ENCODE measurements at places on chromosomes 4 and X. TPM values are rescaled to one million over a fixed set of nuclear protein-coding genes. Genes with fewer than 3 reads are reported as not detected.
A peak's percentile ranks its signal among the peaks of the same experiment; 100 is the strongest.

ARHGAP4 gene
- 147 TPM for total RNA-seq

DNA sequence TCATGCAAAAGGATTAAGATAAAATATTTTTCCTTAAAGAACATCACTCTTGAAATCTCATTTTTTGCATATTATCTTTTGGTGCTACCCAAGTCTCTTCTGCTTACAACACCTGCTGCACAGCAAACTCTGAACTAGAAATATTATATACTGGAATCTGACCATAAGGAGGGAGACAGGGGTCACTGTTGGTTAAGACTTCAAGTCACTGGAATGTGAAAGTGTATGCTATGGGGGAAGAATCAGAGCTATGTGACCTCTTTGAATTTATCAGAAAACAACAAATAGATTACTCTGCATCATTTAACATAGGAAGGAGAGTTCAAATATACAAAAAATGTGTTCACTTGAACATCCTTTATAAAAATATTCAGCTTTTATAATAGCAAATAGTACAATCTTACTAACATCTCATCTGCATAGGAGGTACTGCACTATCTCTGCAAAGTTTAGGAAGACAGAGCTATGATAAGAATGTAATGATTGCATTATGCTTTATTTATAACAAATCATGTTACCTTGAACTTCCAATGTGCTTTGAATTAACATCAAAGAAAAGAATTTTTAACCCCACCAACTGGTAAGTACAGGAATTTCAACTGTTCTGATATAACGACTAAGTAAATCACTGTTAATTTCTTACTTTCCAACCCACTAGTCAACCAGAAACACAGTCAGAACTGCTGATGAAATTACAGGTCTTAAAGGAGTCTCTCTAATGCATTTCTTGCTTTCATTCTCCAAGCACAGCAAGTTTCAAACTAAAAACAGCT, 69.8 kb downstream of the ZNF827 start:
- peak overlapping the region; percentile 46 for H3K27ac ChIP-seq
- DNase-seq, result no peak

- H3K4me1 ChIP-seq, result peaks cover 5% of the 10 kb centered on the region
- H3K36me3 ChIP-seq, result no peaks in the 10 kb centered on the region
- peak; percentile 30 for DNase-seq
- H3K4me3 ChIP-seq, result peak within 1 kb of the TSS; percentile 96
- no peaks in the 10 kb centered on the region for H3K27me3 ChIP-seq
- H3K27ac ChIP-seq, result peak within 1 kb of the TSS; percentile 88
Observed at GRCh38 chrX:55489314-55490009, at the start of gene USP51. Gene USP51 (minus strand): TSS chrX:55489848. CDS start chrX:55488939, 909 bp downstream.

DNA sequence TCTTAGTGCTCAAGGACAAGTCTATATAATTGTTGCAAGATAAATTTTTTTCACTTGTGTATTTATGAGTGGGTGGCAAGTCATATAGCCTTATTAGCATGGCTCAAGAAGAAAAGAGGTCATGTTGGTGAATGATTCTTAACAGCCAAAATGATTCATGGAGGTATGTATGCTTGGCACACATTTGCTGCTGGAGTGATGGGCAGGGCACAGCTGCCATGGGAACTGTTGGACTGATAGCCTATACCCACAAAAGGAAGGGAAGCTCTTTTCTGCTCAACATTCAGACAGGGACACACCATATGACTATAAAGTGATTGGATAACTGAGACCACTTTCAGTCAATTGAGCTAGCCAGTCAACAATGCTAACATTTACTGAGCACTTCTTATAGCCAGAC, 46.8 kb upstream of the PITX2 start:
- no peaks in the 10 kb centered on the region for H3K4me1 ChIP-seq
- H3K27me3 ChIP-seq, result no peaks in the 10 kb centered on the region
- H3K27ac ChIP-seq, result no peak overlapping the region
- H3K4me3 ChIP-seq, result no peak overlapping the region
- no peak for DNase-seq

DNA sequence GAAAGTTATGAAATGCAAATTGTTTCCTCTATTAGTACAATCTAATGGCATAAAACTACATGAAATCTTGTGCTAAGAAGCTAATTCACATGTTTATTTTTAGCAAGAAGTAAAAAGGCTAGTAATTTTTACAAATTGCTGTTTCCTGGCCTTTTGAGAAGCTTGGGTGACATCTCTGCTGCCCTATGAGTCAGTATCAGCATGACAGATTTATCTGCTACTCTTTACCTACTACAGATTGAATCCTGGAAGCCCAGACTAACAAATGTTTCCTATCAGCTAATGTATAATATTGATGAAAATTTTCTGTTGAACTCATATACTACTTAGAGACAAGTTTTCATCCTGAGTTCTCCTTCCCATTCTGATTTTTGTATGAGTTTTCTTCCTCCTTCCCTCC, 232.4 kb downstream of the DCTD start:
- no peaks in the 10 kb centered on the region for H3K27me3 ChIP-seq
- no peak overlapping the region for H3K4me3 ChIP-seq
- H3K27ac ChIP-seq, result no peak overlapping the region
- no peaks in the 10 kb centered on the region for H3K36me3 ChIP-seq
- H3K4me1 ChIP-seq, result no peaks in the 10 kb centered on the region

DNA sequence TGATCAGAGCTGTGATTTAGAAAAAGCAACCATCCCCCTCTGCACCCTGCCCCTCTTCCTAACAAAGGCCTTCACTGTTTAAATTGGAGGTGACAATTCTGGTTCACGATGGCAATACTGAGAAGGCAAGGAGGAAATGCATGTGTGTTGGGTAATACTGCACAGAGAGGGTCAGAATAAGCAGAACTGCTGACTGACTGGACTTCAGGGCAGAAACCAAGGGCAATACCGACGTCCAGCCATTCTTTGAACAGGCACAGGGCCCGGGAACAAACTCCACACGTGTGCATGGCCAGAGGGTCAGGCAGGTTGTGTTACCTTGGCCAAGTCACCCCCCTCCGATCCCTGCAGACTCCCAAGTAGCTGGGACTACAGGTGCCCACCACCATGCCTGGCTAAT, 6.0 kb downstream of the ACSL1 start:
- no peak overlapping the region for H3K4me3 ChIP-seq
- peaks cover 62% of the 10 kb centered on the region for H3K4me1 ChIP-seq

- no peak overlapping the region for H3K27ac ChIP-seq
- H3K27me3 ChIP-seq, result no peaks in the 10 kb centered on the region
- no peaks in the 10 kb centered on the region for H3K36me3 ChIP-seq
- no peak for DNase-seq
- no peaks in the 10 kb centered on the region for H3K4me1 ChIP-seq
Observed at GRCh38 chr4:139229534-139230039, 50.4 kb downstream of the MGARP start.

Data from activated T-cell treated with anti-CD3 and anti-CD28 coated beads, Interleukin-2, amount 50 U/mL, for 72 hours (primary cell).